ENCODE measurements at places on chromosomes 16 and 17.
A peak's percentile ranks its signal among the peaks of the same experiment; 100 is the strongest.

DNA sequence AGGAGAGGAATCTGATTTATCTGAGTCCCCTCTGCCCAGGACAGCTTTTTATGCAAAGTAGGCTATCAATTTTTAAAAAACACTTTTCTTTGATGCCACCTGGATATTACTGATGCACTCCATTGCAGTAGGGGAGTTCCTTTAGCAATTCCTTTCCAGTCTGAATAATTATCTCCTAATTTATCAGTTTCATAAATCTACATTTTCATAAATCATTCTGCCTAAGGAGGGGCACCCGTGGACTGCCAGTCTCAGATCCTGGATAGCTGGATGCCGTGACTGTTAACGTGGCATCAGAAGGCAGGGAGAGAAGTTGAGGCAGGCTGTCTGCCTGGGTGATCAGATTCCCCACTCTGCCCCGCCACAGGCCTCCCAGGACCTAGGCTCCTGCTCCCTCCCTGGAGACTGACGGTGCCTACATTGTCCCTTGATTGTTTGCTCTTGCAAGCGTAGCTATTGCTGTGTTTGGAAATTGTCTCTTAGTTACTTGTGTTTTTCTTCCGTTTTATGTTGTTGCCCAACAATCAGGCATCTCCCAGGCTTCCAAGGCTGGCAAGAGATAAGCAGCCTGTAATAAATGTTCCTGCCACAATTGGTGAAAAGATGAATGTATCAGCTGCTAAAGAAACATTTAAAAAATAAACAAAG, 75.2 kb downstream of the KATNIP start:
- peak; percentile 21 for DNase-seq

DNA sequence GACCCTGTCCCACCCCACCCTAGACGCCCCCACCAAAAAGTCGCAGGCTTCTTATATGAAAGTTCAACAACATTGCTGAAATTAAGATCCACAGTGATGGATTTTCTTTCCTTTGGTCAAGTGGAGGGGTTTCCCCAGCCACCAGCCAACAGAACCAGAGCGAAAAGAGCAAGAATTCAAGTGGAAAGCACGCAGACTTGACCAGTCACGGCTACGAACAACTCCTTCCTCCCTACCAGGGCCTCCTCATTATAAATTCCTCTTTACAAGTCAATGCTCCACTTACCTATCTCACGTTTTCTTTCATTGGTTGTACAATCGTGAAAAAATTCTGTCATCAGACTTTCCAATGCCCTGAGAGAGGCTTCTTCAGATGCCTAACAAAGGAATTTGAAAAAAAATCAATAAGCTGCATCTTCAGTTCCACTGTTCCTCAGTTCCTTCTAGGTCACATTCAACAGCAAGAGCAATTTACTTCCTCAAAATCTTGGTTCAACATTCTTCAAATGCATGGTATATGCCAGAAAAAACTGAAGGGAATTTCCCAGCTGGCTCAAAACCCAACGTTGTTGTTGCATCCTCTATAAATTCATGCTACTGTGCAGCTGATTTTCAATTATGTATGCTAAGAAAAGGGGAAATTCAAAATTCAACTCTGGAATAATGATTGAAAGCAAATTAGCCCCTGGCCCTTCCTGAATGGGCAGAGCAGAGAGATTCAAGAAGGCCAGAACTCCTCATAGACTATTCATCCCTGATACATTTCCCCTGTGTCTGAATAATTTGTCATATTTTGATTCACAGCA, 30.9 kb downstream of the XPO6 start:
- no peak for DNase-seq

- no peak for DNase-seq
These were observed 10.6 kb downstream of the TSC2 start for GRCh38 chr16:2058420-2058819.

GRCh38 chr17:41806685-41807445, 4.9 kb downstream of the P3H4 start:
- DNase-seq, result no peak

- DNase-seq, result peak; percentile 84
These were observed at the start of gene TLCD1 for GRCh38 chr17:28726226-28726626. Gene TLCD1 (minus strand): TSS chr17:28726233. CDS start chr17:28726097, 136 bp downstream.

DNA sequence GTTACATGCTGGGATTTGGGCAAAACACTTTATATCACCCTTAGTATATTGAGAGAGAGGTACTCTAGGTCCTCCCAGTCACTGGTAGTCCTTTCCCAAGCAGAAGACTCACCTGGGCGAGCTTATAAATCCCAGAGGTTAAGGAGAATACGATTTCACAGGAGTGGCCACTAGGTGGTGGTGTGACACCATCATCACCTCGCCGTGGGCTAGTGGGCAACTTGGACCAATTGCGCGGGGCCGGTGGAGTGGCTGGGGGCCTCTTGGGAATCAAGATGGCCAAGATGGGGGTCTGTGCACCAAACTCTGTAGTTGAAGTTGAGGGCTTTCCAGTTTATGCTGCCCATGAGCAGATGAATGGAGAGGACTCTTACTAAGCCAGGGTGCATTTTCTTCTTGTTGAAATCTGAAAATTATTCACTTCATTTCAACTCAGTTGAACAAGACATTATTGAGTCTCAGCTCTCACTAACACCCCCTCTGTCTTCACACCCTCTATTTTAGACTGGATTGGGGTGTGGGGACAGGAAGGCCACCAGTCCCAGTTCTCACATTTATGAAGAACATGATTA, 38.2 kb upstream of the PIRT start:
- DNase-seq, result no peak

DNA sequence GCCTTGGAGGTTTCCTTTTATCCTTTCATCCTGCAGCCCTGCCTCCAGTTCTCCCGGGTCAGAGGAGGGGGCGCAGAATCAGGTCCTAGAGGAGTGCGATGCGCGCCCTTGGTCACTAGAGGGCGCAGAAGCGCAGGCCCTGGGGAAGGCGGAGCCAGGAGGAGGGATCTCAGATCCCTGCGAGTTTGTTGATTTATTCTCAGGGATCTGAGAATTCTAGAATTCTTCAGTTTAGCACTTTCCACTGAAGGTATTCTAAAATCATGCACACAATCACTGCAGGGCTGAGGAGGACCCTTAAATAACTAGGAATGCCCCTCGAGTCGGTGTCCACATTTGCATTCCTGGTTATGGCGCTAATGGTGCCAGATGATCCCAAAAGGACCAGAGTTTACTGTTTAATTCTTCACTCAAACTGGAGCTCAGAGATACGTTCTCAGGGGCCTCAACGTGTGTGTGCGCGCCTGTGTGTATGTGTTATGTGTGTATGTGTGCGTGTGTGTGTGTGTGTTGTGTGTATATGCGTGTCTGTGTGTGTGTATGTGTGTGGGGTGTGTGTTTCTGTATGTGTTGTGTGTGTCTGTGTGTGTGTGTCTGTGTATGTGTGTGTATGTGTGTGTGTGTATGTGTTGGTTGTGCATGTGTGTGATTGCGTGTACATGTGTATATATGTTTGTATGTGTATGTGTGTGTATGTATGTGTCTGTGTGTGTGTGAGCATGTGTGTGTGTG, 6.9 kb upstream of the ELAC2 start:
- DNase-seq, result no peak

GRCh38 chr17:56624309-56624708, 30.8 kb downstream of the NOG start:
- DNase-seq, result no peak
